ENCODE measurements at places on chromosomes 1 and 21. TPM values are rescaled to one million over a fixed set of nuclear protein-coding genes. Genes with fewer than 3 reads are reported as not detected.

DNA sequence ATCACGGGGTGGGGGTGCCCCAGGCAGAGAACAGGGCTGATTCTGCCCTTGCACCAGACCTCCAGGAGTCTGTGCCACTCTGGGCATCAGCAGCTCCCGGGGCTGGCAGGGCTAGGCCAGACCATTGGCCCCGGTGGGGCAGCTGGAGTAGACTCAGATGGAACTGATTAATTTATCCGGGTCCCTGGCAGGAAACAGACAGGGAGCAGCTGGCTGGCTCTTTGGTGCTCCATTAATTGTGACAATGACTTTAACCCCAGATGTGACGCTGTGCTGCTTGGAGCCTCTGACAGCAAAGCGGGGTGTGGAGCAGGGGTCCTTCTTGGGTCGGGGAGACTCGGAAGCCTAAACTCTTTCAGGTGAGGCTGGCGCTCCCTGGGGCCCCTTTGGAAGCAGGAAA, 9.5 kb downstream of the EPHA8 start:
- no peaks in the 10 kb centered on the region for H3K4me1 ChIP-seq
- H3K4me3 ChIP-seq = no peak overlapping the region
- no peak for DNase-seq
- no peaks in the 10 kb centered on the region for H3K36me3 ChIP-seq
- peaks cover 27% of the 10 kb centered on the region for H3K27me3 ChIP-seq

Gene TRIM67
- not detected for total RNA-seq

DNA sequence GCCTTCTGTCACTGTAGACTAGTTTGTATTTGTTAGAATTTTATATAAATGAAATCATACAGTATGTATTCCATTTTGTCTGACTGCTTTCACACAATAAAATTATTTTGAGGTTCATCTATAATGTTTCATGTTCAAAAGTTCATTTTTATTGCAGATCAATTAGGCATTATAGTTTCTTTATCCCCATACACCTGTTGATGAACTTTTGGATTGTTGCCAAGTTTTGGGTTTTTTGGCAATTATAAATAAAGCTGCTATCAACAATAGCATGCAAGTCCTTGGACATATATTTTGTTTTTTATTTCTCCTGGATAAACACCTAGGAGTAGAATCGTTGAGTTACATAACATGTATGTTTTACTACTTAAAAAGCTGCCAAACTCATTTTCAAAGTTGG, 47.1 kb upstream of the FAM3B start:
- no peak overlapping the region for H3K27ac ChIP-seq
- H3K36me3 ChIP-seq = no peaks in the 10 kb centered on the region
- peaks cover 21% of the 10 kb centered on the region for H3K27me3 ChIP-seq
- DNase-seq = no peak

GRCh38 chr1:105830571-105831146, 1225.8 kb upstream of the PRMT6 start:
- H3K4me3 ChIP-seq = no peak overlapping the region
- no peaks in the 10 kb centered on the region for H3K36me3 ChIP-seq
- H3K4me1 ChIP-seq = no peaks in the 10 kb centered on the region
- no peak overlapping the region for H3K27ac ChIP-seq

DNA sequence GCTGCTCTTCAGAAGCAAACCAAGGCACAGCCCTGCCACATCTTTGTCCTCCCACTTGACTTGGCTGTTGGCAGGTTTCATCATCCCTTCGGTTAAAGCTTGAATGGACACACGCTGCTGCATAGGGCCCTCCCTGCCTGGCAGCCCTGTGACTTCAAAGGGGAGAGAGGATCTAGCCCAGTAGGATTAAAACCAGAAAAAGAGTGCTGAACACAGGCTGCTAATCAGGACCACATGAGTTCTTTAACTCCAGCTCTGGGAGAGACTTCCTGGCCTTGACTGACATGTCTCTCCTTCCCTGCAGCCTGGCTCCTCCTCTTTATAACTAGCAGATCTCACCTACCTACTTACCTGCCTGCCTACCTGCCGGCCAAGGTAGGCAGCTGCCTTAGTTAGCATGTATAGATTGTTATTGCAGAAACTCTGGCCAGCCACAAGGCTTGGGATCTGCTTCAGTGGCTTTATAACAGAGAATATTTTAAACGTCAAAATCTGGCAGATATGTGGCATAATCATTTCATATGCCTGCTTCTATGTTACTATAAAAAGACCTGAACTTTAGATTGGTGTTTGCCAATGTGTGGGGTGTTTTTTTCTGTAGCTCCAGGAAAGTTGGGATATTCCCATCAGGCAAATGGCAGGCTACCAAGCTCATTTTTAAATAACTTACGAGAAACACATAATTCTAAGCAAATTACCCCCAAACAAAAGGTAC, 49.4 kb downstream of the ERG start:
- DNase-seq = no peak
- H3K4me3 ChIP-seq = no peak overlapping the region
- H3K27ac ChIP-seq = no peak overlapping the region
- peaks cover 4% of the 10 kb centered on the region for H3K4me1 ChIP-seq
- H3K36me3 ChIP-seq = no peaks in the 10 kb centered on the region

Gene OR14K1
- not detected for total RNA-seq

GRCh38 chr21:31141389-31142000, 103.2 kb upstream of the KRTAP19-8 start:
- no peak overlapping the region for H3K4me3 ChIP-seq
- no peaks in the 10 kb centered on the region for H3K27me3 ChIP-seq
- no peak for DNase-seq
- H3K27ac ChIP-seq = no peak overlapping the region
- peaks cover 9% of the 10 kb centered on the region for H3K36me3 ChIP-seq
- H3K4me1 ChIP-seq = peaks cover 11% of the 10 kb centered on the region

- no peaks in the 10 kb centered on the region for H3K36me3 ChIP-seq
- no peak overlapping the region for H3K27ac ChIP-seq
- no peak overlapping the region for H3K4me3 ChIP-seq
- no peaks in the 10 kb centered on the region for H3K27me3 ChIP-seq
- peaks cover 2% of the 10 kb centered on the region for H3K4me1 ChIP-seq
Observed at GRCh38 chr1:44747878-44748277, 8.2 kb downstream of the KIF2C start.

Gene SPRR5
- total RNA-seq = not detected

Gene SPRR2F
- not detected for total RNA-seq

Gene AGL
- 12.2 TPM for total RNA-seq

- peak overlapping the region; percentile 32 for H3K27ac ChIP-seq
- H3K4me3 ChIP-seq = no peak overlapping the region
- no peak for DNase-seq
- no peaks in the 10 kb centered on the region for H3K27me3 ChIP-seq
- peaks cover 14% of the 10 kb centered on the region for H3K36me3 ChIP-seq
- H3K4me1 ChIP-seq = peaks cover 30% of the 10 kb centered on the region
Observed at GRCh38 chr1:203742436-203742835, 22.5 kb upstream of the LAX1 start.

DNA sequence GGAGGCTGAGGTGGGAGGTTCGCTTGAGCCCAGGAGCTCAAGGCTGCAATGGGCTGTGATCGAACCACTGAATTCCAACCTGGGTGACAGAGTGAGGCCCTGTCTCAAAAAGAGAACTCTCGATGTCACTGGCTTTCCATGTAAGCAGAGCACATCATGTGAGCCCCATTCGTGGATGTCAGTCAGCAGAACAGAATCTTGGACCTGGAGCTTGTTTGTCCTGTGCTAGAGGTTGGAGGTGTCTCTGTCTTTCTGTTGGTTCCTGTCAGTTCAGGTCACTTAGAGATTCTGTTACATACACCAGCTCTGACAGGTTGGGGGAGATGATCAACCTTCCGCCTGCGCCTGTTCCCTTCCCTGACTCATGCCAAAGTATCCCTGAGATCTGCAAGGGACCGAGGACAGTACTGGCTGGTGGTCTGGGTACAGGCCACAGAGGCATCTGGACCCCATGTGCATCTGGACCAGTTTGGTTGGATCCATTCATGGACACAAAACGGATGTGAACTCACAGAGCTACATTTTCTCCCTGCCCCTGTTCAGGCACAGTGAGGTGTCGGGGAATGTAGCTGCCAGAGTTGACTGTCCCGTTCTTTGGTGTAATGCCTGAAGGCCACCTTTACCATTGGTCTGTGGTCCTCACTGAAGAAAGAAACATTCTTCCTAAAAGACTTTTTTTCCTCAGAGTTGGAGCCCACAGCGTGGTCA, 10.0 kb downstream of the ARF1 start:
- peaks cover 47% of the 10 kb centered on the region for H3K4me1 ChIP-seq
- DNase-seq = no peak
- H3K4me3 ChIP-seq = no peak overlapping the region
- peaks cover 2% of the 10 kb centered on the region for H3K36me3 ChIP-seq
- H3K27ac ChIP-seq = peak overlapping the region; percentile 34
- H3K27me3 ChIP-seq = no peaks in the 10 kb centered on the region

DNA sequence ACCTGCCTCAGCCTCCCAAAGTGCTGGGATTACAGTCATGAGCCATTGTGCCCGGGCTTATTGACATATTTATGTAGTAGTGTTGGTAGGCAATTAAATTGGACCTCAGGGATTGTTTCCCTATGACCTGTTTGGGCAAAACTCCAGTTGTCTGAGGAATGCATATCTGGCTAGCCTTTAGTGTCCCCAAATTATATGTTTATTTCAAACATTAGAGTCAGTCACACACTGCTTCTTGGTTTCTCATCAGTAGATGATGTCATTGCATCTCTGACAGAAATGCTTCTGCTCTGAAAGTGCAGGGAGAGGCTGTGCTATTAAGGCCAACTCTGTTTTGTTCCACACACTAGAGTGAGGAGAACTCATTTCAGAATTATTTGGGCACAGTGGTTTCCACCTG, 12.5 kb downstream of the PIP5K1A start:
- no peak overlapping the region for H3K4me3 ChIP-seq
- H3K27me3 ChIP-seq = no peaks in the 10 kb centered on the region
- DNase-seq = no peak
- H3K36me3 ChIP-seq = no peaks in the 10 kb centered on the region
- peak overlapping the region; percentile 53 for H3K27ac ChIP-seq

Gene CYP4B1
- 3.2 TPM for total RNA-seq

- no peak overlapping the region for H3K27ac ChIP-seq
- H3K27me3 ChIP-seq = peaks cover 7% of the 10 kb centered on the region
- no peaks in the 10 kb centered on the region for H3K4me1 ChIP-seq
- H3K4me3 ChIP-seq = no peak overlapping the region
Observed at GRCh38 chr1:198373376-198373775, 167.1 kb downstream of the ATP6V1G3 start.
